ENCODE measurements at places on chromosomes 7 and 10.

DNA sequence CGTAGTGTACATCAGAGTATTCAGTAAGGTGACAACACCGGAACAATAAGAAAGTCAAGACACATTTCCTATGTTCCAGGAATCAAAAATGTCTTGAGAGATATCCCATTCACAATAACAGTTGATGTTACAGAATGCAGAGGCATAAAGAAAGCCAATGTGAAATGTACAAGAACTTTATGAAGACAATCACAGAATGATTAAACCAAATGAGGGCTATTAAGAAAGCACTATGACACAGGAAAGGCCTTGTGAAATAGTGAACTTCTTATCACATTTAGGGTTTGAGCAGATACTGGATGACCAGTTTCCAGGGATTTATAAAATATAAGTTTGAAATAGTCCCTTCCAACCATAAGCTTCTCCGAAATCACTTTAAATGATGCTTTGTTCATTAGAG is 52.7 kb downstream of the VWDE start:
- no peak for DNase-seq

GRCh38 chr7:158029509-158029908 is 558.1 kb downstream of the PTPRN2 start:
- DNase-seq, result no peak

DNA sequence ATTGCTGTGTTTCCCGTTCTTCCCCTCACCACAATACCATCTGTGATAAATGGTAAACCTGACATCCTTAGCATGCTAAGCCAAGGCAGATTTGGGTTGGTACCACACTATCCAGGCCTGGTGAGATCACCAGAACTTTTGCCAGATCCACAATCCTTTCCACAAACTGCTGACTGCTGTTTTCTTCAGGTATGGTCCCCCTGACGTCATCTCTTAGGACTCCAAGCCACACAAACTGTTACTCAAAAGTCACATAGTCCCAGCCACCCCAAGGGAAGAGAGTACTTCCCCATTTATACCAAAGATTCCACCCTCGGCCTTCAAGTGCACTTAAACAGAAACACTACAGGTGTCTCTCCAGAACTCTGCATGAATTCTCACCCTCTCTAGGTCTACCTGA is 34.8 kb downstream of the SLC25A13 start:
- DNase-seq, result no peak

DNA sequence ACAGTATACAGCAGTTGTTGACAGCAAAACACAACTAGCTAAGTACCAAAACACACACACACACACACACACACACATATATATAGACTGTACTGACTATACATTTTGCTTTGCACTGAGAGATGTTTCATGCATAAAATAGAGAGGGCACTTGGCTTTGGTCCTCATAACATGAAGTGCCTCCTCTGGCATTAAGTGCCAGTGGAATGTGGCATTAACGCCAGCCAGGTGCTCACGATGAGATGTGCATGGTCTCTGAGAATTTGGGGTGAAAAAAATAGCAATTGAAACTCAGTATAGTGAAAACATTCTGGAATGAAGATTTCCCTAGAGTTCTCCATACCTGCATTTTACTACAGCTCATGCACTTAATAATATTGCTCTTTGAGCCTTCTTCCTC is 70.0 kb upstream of the INSYN2A start:
- no peak for DNase-seq

- no peak for DNase-seq
Measured at GRCh38 chr10:8224591-8224990, 170.1 kb downstream of the GATA3 start.

GRCh38 chr7:157590526-157590925 is 253.7 kb downstream of the DNAJB6 start:
- DNase-seq, result no peak

GRCh38 chr7:100555701-100556100 is 16.7 kb downstream of the AGFG2 start:
- no peak for DNase-seq

- DNase-seq, result no peak
Measured at GRCh38 chr7:123992913-123993518, 39.9 kb downstream of the TMEM229A start.

DNA sequence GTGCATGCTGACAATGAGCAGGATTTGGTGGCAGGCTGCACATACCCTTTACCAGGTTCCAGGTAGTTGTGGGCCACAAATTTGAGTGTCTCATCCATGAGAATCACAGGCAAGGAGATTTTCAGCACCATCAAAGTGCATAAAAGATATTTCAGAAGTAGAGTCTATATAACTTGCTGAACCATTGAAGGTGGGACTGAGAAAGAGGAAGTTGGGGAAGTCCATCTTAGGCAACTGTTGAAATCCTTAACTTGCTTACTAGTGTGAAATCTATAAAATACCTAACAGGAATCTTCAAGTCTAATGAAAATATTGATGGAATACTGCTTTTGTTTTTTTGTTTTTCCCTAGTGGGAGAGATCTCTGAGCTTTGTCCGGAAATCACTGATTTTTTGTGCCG is 325.1 kb upstream of the PLXDC2 start:
- no peak for DNase-seq

- no peak for DNase-seq
Measured at GRCh38 chr10:102744374-102745051, 765 bp downstream of the WBP1L start.

DNA sequence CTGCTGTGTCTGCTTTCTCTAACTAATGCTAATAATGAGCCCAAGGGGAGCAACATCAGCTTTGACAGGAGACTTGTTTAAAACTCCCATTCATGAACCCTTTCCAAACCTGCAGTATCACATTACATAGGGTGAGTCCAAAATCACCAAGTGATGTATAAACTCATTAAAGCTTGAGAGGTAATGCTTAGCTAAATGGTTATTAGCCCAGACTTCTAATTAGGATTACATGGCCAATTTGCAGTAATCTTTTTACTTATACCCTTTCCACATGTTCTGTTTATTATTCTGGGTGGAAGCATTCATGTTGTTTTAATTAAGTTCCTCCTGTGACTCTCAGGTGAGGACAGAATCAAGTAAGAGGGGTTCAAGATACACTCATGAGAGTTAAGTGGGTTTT is 17.5 kb downstream of the ZNF138 start:
- no peak for DNase-seq

DNA sequence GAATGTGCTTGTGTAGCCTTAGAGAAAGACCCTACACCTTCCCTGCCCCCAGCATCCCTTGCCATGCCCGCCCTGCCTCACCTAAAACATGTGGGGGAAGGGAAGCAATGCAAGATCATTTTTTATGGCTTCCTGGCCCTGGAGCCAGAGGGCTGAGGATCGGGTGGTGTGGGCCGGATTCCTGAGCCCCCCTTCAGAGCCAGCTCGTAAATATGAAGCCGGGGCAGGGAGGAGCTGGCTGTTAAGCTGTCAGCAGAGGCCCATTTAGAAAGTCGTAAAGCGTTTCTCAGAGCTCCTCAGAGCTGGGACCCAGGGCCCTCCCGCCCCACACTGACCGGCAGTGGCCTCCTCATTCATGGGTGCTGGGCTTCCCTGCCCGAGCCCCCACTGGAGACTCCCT is 23.9 kb downstream of the UNC5B start:
- DNase-seq, result peak; percentile 76

- DNase-seq, result no peak
Measured at GRCh38 chr10:69451784-69452251, 553 bp downstream of the TSPAN15 start.

DNA sequence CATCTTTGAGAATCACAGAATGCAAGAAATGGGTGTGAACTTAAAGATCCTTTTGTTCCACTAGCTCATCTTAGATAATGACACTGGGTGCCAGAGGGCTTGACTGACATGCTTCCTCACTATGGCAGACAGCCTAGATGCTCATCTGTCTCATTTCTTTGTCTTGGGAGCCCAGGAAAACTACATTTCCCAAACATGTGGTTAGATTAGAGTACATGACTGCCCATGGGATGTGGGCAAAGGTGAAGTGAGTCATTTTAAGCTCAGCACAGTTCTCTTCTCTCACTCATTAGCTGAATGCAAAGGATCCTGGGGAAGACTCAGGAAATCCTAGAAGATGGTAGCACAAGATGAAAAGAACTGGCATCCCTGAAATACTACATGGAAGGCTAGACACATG is 32.5 kb upstream of the TBX20 start:
- no peak for DNase-seq

DNA sequence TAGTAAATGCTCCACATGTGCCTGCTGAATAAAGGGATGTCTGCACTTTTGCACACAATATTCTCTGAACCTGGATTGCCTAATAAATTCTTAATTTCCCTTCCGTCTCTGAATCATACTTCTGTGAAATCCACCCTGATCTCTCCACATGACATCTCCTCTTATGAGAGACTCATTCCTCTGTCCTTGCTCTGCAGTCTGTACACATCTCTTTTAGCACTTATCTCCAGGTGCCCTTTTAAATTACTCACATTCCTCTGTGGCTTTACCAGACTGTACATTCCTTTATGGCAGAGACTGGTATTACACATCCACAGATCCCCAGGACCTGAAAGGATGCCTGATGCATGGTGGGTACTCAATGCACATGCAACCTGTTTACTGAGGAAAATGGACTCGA is 527.6 kb downstream of the PHTF2 start:
- peak; percentile 39 for DNase-seq

GRCh38 chr7:42709284-42709683 is 202.6 kb downstream of the C7orf25 start:
- DNase-seq, result no peak

GRCh38 chr10:125694883-125695282 is 11.9 kb upstream of the TEX36 start:
- DNase-seq, result peak; percentile 90

- no peak for DNase-seq
Measured at GRCh38 chr10:113068178-113068890, 118.3 kb downstream of the TCF7L2 start.

- DNase-seq, result peak; percentile 15
Measured at GRCh38 chr7:139232904-139233303, 1.9 kb downstream of the UBN2 start.

DNA sequence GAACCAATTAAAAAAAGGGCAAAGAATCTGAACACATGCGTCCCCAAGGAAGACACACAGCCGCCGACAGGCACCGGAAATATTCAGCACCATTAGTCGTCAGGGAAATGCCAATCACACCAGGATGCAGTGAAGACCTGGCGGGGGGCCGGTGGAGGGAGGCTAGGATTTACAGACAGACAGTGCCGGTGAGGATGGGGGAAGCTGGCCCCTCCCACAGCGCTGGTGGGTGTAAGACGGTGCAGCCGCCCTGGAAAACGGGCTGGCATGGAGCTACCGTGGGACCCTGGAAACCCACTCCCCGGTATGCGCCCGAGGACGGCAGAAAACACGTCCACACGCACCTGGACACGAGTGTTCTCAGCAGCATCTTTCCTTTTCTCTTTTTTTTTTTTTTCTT is 4.8 kb upstream of the ADAP1 start:
- no peak for DNase-seq

DNA sequence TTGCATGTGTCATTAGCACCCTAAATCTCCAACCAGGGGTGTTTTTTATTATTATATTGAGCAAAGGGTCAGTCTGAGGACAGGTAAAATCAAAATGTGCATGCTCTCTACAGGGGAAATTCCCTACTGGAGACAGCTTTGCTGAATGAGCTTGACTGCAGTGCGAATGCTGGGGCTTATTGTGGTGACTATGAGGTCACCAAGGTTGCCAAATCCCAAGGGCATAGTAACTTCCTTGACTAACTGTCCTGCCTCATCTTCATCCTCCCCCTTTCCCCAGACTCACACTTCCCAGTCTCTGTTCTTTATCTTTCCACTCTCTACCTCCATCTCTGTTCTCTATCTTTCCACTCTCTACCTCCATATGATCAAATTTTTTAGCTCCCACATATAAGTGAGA is 22.9 kb upstream of the AOC1 start:
- no peak for DNase-seq
